A549 treated with CORT108297 at 1 μM for 4 hours (cell line): ENCODE measurements at places on chromosomes 11 and 22. TPM values are rescaled to one million over a fixed set of nuclear protein-coding genes. Genes with fewer than 3 reads are reported as not detected.

KCNK4 gene
- total RNA-seq: 0.07 to 0.10 TPM (median 0.09 TPM) in 3 of 5 replicates, not detected in the others

OR8D4 gene
- not detected in 5 replicates for total RNA-seq

TMEM25 gene
- 0.17 to 0.88 TPM (median 0.44 TPM) in 5 replicates for total RNA-seq

TSSK2 gene
- total RNA-seq: not detected in 5 replicates

NRIP3 gene
- total RNA-seq: 0.81 to 1.2 TPM (median 0.97 TPM) in 5 replicates

GLB1L3 gene
- total RNA-seq: not detected in 5 replicates

BTBD18 gene
- total RNA-seq: not detected in 5 replicates

USP28 gene
- total RNA-seq: 13.5 to 20.8 TPM (median 16.1 TPM) in 5 replicates

ACR gene
- total RNA-seq: 0.07 to 0.25 TPM (median 0.17 TPM) in 4 of 5 replicates, not detected in the other

PGA5 gene
- total RNA-seq: not detected in 5 replicates

APOL3 gene
- 0.07 to 0.10 TPM in 2 of 5 replicates, not detected in the others for total RNA-seq

TBX10 gene
- not detected in 5 replicates for total RNA-seq

DMC1 gene
- total RNA-seq: 2.6 to 5.5 TPM (median 5.0 TPM) in 5 replicates

OLFML1 gene
- 0.03 TPM in 1 of 5 replicates, not detected in the others for total RNA-seq

MS4A18 gene
- not detected in 5 replicates for total RNA-seq

C1QTNF5 gene
- not detected in 5 replicates for total RNA-seq

GNB1L gene
- 14.8 to 20.8 TPM (median 18.0 TPM) in 5 replicates for total RNA-seq

FLRT1 gene
- 0.03 to 0.07 TPM (median 0.06 TPM) in 5 replicates for total RNA-seq

KDELR3 gene
- 16.8 to 22.5 TPM (median 20.2 TPM) in 5 replicates for total RNA-seq

LARGE2 gene
- 1.2 to 3.6 TPM (median 2.4 TPM) in 5 replicates for total RNA-seq

GRAMD1B gene
- 28.4 to 45.0 TPM (median 41.9 TPM) in 5 replicates for total RNA-seq

MRPL48 gene
- total RNA-seq: 46.0 to 51.0 TPM (median 48.3 TPM) in 5 replicates

GNAZ gene
- 1.6 to 3.2 TPM (median 2.7 TPM) in 5 replicates for total RNA-seq

EXPH5 gene
- total RNA-seq: 0.01 to 0.05 TPM (median 0.02 TPM) in 5 replicates

CCDC116 gene
- total RNA-seq: 0.05 to 0.06 TPM (median 0.06 TPM) in 3 of 5 replicates, not detected in the others

GALNT18 gene
- total RNA-seq: 19.1 to 22.2 TPM (median 19.7 TPM) in 5 replicates

CCDC157 gene
- total RNA-seq: 2.0 to 3.9 TPM (median 3.3 TPM) in 5 replicates

PHLDB1 gene
- 7.8 to 10.3 TPM (median 9.1 TPM) in 5 replicates for total RNA-seq

CPT1B gene
- total RNA-seq: 9.9 to 17.7 TPM (median 15.5 TPM) in 5 replicates

TUBA8 gene
- 0.35 to 1.0 TPM (median 0.63 TPM) in 5 replicates for total RNA-seq

MEN1 gene
- total RNA-seq: 32.0 to 45.4 TPM (median 44.1 TPM) in 5 replicates

OR52K2 gene
- not detected in 5 replicates for total RNA-seq

ZBTB16 gene
- 0.06 to 0.07 TPM (median 0.06 TPM) in 4 of 5 replicates, not detected in the other for total RNA-seq

SHANK2 gene
- 6.5 to 8.8 TPM (median 7.7 TPM) in 5 replicates for total RNA-seq

SCARF2 gene
- 0.58 to 1.4 TPM (median 0.95 TPM) in 5 replicates for total RNA-seq

DDIAS gene
- total RNA-seq: 16.1 to 19.4 TPM (median 18.4 TPM) in 5 replicates
